ENCODE measurements at places on chromosomes 2 and 18. TPM values are rescaled to one million over a fixed set of nuclear protein-coding genes. Genes with fewer than 3 reads are reported as not detected.

The ZNF804A gene
- total RNA-seq = not detected

The CDH2 gene
- 36.5 TPM for total RNA-seq

The DIPK1C gene
- not detected for total RNA-seq

The IL36RN gene
- total RNA-seq = not detected

The REG3G gene
- total RNA-seq = not detected

The M1AP gene
- not detected for total RNA-seq

The APOB gene
- 0.40 TPM for total RNA-seq

The GORASP2 gene
- total RNA-seq = 36.8 TPM

The FAM110C gene
- total RNA-seq = 0.26 TPM

The SCN9A gene
- 0.33 TPM for total RNA-seq

The GRHL1 gene
- total RNA-seq = 1.2 TPM

The SCN7A gene
- not detected for total RNA-seq

The MYO3B gene
- not detected for total RNA-seq

The SLC9A2 gene
- not detected for total RNA-seq

The VAMP5 gene
- 60.0 TPM for total RNA-seq

The RFTN2 gene
- total RNA-seq = 6.5 TPM

The KCNG2 gene
- not detected for total RNA-seq

The GPBAR1 gene
- total RNA-seq = 0.07 TPM

The EML6 gene
- total RNA-seq = 2.0 TPM

The KIAA2012 gene
- total RNA-seq = not detected

The STPG4 gene
- total RNA-seq = 0.11 TPM

The LYPD6B gene
- total RNA-seq = not detected

The CTAGE1 gene
- not detected for total RNA-seq

The C18orf54 gene
- total RNA-seq = 14.8 TPM

The AMER3 gene
- not detected for total RNA-seq

The DYNAP gene
- total RNA-seq = not detected

The NYAP2 gene
- not detected for total RNA-seq

The COLEC12 gene
- total RNA-seq = 24.3 TPM

The HOXD8 gene
- total RNA-seq = not detected

The CRYGA gene
- total RNA-seq = not detected

The MOGAT1 gene
- total RNA-seq = not detected

The ATP6V1B1 gene
- total RNA-seq = not detected

The SGPP2 gene
- not detected for total RNA-seq

The IL1F10 gene
- total RNA-seq = not detected

The TMEM198 gene
- total RNA-seq = not detected

The SEH1L gene
- total RNA-seq = 70.4 TPM

The MATN3 gene
- 0.95 TPM for total RNA-seq

The TAF4B gene
- total RNA-seq = 4.9 TPM

The SERPINB4 gene
- total RNA-seq = not detected

The CPO gene
- not detected for total RNA-seq

The BARD1 gene
- 21.2 TPM for total RNA-seq

The UGT1A3 gene
- total RNA-seq = not detected

The MYL12A gene
- total RNA-seq = 1,553 TPM

The LRP2 gene
- under 0.01 TPM for total RNA-seq

The PLEKHA3 gene
- total RNA-seq = 7.1 TPM

The NXPH2 gene
- not detected for total RNA-seq

The NEURL3 gene
- not detected for total RNA-seq

The FSHR gene
- total RNA-seq = not detected

The FBXO15 gene
- not detected for total RNA-seq

The IKZF2 gene
- 1.4 TPM for total RNA-seq

The MOCOS gene
- total RNA-seq = 1.3 TPM

Measured in pulmonary artery endothelial cell (primary cell).